ENCODE measurements at places on chromosomes 4 and X.
A peak's percentile ranks its signal among the peaks of the same experiment; 100 is the strongest.

DNA sequence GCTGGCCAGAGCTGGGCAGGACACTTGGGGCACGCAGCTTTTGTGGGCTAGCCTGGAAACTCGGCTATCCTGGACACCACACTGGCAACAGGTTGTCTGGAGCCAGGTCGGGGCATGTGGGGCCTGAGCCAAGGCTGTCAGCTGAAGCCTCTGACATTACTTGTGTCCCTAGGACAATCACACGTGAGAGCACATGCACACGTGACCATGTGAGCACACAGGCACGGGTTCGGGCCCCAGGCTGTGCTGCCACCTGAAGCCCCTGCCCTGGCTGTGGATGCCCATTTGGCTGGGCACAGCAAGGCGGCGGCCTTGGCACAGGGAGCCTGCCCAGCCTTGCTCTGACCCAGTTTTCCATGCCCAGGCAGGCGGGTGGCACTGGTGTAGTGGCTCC lies 8.7 kb upstream of the FGFR3 start:
- no peak for DNase-seq

- no peak for DNase-seq
Measured at GRCh38 chr4:184331268-184331995, 113.8 kb upstream of the ENPP6 start.

DNA sequence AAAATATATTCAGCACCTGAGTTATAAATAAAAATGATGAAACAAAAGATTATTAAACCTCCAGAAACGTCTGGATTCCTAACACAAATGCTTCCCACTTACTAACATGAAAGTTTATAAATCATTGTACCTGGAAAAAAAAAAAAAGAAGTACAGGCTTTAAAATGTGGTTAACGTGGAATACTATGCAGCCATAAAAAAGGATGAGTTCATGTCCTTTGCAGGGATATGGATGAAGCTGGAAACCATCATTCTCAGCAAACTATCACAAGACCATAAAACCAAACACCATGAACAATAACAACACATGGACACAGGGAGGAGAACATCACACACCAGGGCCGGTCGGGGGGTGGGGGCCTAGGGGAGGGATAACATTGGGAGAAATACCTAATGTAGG lies 160.5 kb downstream of the ADAMTS3 start:
- DNase-seq, result no peak

- DNase-seq, result no peak
Measured at GRCh38 chrX:40265936-40266335, 168.2 kb upstream of the BCOR start.

DNA sequence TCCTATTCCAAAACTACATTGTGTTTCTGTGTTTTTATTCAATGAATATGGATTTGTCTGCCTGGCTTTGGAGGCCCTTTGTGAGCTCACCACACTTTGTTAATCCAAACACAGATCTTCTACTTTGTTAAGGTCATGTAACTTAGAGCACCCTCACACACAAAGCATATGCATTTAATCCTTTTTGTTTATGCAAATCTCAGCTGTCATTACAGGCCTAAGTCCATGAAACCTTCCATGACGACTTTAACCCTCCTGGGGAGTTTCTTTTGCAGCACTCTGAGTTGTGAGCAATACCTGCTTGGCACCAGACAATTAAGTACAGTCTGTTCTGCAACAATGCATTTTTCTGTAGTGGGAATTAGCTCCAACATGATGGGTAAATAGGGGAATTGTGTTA lies 14.9 kb downstream of the CCSER1 start:
- no peak for DNase-seq

DNA sequence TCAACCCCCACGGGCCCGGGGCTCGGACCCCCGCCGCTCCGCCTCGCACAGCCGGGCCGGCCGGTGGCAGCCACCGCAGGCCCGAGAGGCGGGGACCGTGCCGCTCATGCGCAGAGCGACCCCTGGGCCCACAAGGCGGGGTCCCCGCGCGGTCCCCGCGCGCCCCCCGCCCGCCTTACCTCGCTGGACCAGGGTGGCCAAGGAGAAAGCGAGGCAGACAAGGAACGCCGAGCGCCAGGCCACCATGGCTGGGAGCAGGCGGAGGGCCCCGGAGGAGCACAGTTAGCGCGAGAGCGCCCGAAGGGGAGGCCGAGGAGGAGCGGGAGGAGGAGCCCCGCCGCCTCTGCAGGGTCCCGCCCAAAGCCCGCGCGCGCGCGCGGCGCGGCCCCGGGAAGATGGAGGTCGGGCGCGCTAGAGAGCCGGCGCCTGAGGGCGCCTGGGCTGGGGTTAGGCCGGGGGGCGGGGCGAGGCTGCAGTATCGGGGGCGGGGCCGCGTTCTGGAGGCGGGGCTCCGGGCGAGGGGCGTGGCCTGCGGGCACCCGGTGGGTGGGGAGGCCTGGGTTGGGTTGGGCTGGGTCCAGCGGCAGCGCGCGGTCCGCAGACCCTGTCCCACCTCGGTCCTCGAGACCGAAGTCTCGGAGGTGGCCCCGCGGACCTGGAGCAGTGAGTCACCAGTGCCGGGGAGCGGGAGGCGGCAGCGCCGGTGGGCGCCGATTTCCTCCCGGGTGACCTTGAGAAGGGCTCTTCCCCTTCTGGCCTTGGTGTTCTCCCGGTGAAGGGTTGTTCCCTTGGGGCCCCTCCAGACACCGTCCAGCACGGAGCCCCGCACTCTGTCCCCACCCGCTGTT lies at the start of gene CD99L2:
Gene CD99L2 (minus strand): TSS at position 326 of the 848 bp plus-strand sequence. CDS start 80 bp downstream, at position 246.
- DNase-seq, result peak; percentile 77

DNA sequence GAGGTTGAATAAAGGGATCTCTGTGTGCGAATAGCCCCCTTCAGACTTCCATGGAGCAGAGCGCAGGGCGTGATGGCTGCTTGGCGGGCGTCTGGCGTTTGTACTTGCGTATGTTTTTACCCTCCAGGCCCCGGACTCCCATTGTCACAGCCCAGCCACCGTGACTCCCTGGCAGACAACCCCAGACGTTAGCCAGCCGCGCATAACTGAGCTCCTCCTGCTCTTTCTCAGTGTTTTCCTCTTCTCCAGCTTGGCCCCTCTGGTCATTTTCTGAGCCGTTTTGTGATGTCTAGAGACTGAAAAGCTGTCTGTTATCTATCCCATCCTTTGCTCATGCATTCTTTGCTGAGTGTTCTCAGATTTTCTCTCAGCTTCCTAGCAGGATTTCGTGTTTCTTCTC lies 54.3 kb downstream of the IGFBP7 start:
- DNase-seq, result no peak

GRCh38 chrX:39852491-39852890 lies 245.3 kb downstream of the BCOR start:
- DNase-seq, result no peak

GRCh38 chr4:184795214-184795844 lies 30.4 kb downstream of the ACSL1 start:
- no peak for DNase-seq

DNA sequence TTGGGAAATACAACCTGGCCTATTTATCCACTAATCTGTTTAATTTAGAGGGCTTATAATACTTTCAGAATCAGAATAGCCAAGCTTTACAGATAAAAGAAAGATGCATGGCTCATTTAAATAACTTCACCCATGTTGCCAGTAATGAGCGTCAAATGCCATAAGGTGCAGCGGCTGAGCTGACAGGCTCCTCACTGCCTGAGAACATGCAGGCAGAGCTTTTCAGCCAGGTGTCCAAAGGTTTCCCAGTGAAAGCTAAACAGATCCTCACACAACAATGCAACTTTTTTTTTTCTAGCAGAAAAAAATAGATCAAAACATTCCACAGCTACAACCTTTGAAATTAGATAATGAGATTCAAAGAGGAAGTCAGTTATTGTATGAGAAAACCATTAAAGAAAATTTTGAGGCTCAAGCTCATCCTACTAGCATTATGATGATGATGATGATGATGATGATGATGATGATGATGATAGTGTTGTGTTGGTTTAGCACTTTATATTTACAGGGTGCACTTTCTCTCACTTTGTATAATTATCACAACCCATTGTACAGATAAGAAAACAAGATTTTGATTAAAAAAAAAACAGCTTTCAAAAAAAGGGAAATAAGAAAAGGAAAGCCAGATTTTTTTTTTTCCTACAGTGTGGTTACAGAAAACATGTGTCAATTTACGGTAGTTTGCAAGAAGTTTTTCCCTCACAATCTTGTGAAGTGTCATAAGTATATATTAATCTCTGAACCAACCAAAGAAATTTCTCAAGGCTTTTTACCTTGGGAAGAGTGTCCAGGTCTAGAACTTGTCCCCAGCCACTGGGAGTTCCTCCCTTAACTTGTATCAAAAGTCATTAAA lies 12.2 kb upstream of the TNIP3 start:
- no peak for DNase-seq

GRCh38 chr4:37687681-37688080 lies 1.5 kb upstream of the RELL1 start:
- no peak for DNase-seq

GRCh38 chr4:148481636-148482035 lies 39.4 kb upstream of the NR3C2 start:
- DNase-seq, result no peak

DNA sequence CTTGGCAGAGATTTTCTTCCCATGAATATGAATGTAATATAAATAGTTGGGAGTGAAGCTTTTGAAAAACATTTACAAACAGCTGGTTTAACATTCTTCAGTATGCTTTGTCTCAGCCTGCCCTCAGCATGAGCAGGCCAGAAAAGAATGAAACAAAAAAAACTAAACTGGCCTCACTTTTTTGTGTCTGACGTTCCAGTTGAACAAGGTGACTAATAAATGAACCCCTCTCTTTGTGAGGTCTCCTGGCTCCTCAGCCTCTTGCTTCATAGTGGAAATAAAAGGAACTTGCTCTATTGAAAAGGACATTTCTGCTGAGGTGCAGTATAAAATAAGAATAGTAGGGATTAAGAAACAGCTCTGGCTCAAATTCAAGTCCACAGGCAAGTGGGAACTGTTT lies 9.4 kb downstream of the CHST7 start:
- no peak for DNase-seq

- no peak for DNase-seq
Measured at GRCh38 chr4:134202166-134202956, 772 bp upstream of the PABPC4L start.

DNA sequence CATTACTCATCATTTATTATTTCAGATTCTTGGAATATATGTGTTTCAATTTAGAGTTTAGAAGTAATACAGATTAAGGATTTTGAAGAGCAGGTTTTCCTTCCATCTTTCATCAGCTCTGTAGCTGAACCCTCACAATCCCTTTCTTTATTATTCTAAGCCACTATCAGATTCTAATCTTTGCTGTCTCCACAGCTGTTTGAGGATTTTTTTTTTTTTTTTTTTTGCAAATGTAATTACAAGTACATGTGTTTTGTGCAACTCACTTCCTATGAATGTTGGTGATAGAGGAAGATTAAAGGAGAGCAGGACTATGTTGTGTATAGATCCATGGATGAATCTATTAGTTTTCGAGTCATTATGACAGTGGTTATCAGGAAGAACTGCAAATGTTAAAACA lies 87.4 kb upstream of the TENM3 start:
- DNase-seq, result no peak

GRCh38 chrX:37815366-37815765 lies 32.0 kb downstream of the DYNLT3 start:
- DNase-seq, result no peak

DNA sequence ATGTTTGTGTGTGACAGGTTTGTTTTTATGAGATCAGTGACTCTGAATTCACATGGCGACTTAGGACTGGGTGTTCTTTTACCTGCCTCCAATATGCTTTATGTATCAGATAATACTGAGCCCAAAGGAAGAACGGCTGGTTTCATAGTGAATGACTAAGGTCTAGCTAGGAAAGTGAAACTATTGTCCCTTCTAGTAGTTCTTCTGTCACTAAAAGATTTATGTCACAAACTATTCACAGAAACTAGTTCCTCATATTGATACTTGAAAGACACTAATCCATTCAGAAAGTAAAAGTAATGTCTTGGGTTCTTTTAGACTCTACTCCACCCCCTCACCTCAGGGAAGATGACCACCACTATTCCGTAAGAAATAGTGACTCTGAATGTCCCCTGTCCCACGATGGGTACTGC lies 81.7 kb downstream of the EGF start:
- DNase-seq, result no peak

GRCh38 chrX:68853665-68854251 lies 24.9 kb downstream of the EFNB1 start:
- no peak for DNase-seq

DNA sequence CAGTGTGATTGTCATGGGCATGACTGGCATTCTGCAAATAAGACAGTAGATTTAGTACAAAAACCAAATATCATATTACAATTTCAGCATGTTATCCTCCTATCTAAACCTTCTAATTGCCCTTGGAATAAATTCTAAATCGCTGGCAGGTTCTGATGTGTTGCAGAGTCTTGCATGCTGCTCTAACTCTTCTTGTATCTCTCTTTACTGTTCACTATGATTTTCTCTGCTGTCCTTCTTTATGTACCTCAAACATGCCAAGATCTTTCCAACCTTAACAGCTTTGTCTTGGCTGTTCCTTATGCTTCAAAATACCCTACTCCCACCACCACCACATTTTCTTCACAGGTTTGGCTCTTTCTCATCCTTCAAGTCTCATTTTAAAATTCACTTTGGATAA lies 43.0 kb upstream of the KCNIP4 start:
- DNase-seq, result no peak

DNA sequence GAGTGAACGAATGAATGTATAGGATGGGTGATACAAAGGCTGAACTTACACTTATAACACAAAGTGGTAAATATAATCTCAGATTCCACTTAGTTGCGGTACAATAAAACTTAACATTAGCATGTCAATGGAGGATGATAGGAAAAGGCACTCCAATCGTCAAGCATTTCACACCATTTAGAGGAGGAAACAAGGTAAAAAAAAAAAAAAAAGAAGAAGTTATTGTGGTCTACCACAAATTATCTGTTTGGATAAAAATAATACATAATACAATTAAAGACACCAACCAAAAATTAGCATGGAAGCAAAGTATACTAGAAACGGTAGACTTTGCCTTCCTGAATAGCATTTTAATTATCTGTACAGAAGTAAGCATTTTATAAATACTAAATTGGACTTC lies 205.5 kb downstream of the PPP3CA start:
- DNase-seq, result no peak

DNA sequence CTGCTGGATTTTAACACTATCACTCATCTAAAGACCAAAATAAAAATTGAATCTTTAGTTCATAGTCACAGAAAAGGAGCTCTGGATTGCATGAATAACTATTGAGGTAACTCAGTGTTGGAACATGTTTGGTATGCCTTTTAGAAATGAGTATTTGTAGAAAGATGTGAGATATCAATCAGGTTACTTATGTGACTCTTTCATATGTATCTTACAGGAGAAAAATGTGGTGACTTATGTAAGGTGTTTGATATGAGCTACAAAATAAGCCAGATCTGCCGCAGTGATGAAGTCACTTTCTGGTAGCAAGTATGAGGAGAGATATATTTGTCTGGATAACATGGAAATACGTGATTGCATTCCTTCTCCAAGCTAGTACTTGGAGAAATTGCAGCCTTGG lies 1653.3 kb upstream of the PCDH7 start:
- DNase-seq, result no peak

GRCh38 chr4:1495416-1496115 lies 89.3 kb upstream of the NKX1-1 start:
- DNase-seq, result no peak

DNA sequence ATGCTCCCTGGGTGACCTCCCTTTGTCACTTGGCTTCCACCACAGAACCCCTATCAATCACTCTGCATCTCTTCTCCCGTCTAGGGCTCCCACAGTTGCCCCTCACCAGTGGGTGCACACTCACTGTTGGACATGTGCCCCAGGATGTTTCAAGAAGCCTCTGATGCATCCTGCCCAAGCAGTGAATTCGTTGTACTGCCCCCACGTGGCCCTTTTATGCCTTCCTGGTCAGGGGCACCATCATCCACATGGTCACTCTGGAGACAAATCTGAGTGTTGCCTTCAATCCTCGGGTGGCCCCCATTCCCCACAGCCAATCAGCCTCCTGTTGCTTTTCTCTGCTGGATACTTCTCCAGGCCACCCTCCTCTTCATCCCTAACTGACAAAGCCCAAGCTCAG lies 12.2 kb downstream of the ITIH6 start:
- DNase-seq, result no peak
